ENCODE measurements at places on chromosomes 1 and 21.

GRCh38 chr1:230820568-230820967 lies 47.8 kb downstream of the C1orf198 start:
- no peak for DNase-seq

DNA sequence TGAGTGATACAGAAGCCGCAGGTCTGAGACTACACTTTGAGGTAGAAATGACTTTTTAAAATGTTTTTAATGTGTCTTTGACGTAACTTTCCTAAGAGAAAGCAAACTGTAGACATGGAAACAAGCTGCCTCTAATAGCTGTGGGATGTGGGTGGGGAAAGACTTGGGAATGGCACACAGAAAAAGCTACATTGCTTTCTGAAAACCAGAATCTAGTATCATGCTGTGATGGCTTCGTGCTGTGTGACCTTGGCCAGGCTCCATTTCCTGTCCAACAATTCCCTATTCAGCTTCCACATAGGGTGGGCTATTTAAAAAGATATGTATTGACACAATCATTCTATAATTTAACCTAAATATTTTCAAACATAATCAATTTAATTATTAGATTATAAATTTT lies 909.1 kb downstream of the NCAM2 start:
- no peak for DNase-seq

GRCh38 chr1:44939061-44939460 lies 47.3 kb downstream of the EIF2B3 start:
- no peak for DNase-seq

DNA sequence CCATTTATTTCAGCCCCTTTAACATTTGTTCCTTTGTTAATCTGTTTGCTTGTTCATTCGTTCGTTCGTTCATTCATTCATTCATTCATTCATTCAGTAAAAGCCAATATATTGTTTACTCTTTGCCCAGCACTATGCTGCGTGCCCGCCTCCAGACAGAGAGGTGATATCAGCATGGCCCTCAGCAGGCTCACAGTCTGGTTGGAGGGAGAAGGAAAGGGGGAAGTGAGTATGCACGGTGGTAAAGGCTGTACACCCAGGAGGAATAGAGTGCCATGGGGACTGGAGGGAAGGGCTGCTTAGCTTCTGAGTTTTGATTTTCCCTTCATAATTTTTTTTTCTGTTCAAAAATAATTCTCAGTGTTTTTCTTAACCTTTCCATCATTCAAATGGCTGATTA lies 144.7 kb downstream of the NOS1AP start:
- no peak for DNase-seq

DNA sequence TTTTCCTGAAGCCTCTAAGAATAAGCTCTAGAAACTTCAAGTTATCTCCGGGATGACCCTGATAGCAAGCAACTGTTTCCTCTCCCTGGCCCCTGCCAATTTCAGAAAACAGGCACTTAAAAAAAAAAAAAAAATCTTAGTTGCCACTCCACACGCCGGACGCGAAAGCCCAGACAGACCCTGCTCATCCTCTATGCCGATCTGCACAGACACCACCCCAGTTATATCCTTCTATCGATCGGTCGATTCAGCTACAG lies 1.7 kb downstream of the ANP32E start:
- no peak for DNase-seq

DNA sequence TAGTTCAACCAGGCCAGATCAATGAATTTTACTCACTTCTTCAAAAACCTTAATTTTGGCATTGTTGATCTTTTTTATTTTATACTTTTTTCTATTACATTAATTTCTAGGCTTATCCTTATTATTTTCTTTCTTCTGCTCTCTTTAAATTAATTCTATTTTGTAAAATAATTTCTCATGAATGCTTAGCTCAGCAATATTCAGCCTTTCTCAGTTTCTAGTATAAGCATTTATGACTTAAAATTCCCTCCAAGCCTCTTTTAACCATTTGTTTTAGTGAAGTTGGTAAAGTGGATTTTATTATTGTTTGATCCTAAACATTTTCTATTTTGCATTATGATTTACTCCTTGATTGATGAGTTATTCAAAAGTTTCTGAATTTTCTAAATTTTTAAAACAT lies 20.6 kb upstream of the SAMD13 start:
- DNase-seq = no peak

- DNase-seq = no peak
These were observed 60.1 kb downstream of the SDCCAG8 start for GRCh38 chr1:243315893-243316292.

GRCh38 chr21:34335316-34335715 lies 28.5 kb upstream of the KCNE2 start:
- DNase-seq = peak; percentile 67

DNA sequence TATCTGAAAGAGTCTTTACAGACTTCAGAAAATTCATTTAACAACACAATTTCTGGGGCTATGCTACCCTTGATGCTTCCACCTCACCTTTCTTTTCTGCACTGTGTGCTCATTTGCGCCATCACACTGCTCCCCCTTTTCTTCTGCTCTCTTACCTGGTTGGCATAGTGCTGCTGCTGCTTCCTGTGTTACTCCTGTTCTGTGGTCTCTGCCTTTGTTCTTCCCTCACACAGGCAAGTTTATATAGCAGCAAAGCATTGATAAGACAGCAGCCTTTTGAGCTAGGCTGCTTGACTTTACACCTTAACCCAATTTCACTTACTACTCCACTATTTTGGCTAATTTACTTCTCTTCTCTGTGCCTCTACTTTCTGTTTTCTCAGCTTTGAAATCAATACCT lies 18.3 kb downstream of the SGIP1 start:
- no peak for DNase-seq

DNA sequence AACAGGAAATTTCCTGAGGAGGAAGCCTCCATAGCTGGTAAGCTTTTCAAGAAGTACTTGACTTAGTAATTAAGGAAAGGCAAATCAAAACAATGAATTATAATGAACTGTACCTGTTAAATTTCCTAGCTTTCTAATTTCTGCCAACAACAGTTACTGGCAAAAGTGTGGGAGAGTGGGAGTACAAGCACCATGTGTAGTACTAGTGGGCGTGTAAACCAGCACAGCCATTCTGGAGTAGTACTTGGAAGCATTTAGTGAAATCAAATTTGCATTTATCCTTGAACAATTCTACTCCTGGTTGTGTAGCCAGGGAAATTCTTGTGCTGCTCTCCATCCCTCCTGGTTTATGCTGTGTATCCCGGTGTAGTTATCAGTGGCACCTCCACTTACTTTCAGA lies 190.8 kb downstream of the PRDM2 start:
- no peak for DNase-seq

DNA sequence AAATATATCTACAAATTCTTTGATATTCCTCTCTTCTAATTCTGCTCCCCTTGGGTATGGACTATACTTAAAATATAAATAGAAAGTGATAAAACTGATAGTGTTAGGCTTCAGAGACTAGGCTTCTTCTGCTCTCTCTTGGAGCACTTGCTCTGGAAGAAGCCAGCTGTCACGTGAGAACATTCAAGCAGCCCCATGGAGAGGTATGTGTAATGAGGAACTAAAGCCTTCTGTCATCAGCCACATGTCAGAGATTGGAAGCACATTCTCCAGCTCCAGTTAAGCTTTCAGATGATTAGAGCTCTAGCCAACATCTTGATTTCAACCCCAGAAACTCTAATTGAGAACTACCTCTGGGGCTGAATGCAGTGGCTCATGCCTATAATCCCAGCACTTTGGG lies 34.3 kb downstream of the XKR8 start:
- no peak for DNase-seq

DNA sequence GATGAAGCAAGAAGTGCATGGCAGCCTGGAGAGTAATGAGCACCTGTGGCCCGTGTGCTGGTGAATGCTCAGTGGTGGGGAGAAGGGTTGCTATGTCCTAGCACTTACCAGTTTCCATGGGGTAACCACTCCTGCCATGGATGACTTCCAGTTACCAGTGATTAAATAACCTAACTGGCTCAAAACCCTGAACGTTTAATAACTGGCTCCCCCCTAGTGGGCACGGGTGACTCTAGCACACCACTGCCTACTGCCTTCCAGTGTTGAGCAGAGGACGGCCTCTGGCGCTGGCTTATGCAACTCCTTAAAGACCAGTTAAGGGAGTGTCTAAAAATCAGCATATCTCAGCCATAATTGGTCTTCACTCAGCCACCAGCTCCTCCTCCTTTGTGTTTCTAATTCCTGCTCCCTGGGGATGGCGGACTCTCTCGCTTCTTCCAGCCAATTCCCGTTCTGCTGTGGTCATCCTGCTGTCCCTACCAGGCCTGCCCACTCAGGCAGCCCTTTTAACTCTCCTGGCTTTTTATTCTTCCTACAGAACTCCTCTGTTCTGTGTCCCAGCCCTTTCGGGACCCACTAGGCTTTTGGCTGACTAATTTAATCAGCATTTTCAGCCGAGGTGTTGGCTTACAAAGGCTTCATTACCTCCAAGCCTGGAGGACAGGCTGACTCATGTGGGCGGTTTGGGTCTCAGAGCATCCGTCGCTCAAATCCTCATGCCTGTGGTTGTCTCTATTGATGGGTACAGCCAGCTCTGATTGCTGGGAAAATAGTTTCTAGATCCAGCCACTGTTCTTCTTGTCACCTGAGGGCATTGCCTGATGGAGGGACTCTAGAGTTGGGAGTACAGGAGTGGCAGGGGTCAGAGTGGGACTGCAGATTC lies 332.4 kb downstream of the CAMTA1 start:
- DNase-seq = peak; percentile 64

GRCh38 chr1:20202166-20202565 lies 15.8 kb upstream of the PLA2G2C start:
- DNase-seq = no peak

- DNase-seq = no peak
These were observed 207.4 kb downstream of the PDE4B start for GRCh38 chr1:66000033-66000637.

DNA sequence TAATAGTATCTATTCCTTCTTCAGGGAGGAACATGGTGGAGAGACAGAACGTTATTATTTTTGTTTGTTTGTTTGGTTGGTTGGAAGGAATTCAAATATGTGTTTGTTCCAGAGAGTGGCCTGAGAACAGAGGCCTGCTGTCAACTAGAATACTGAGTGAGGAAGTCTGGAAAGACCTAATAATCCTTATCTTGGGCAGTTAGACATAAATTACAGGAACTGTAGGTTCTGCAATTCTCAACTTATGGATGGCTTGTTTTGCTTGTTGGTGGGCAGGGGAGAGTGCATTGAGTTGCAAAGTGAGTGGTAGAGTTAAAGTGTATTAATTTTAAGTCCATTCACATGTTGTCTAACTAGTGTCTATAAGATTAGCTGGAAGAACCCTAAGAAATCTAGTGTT lies 197.6 kb downstream of the BACH1 start:
- DNase-seq = no peak

- no peak for DNase-seq
These were observed 43.3 kb downstream of the TP73 start for GRCh38 chr1:3695326-3696217.

DNA sequence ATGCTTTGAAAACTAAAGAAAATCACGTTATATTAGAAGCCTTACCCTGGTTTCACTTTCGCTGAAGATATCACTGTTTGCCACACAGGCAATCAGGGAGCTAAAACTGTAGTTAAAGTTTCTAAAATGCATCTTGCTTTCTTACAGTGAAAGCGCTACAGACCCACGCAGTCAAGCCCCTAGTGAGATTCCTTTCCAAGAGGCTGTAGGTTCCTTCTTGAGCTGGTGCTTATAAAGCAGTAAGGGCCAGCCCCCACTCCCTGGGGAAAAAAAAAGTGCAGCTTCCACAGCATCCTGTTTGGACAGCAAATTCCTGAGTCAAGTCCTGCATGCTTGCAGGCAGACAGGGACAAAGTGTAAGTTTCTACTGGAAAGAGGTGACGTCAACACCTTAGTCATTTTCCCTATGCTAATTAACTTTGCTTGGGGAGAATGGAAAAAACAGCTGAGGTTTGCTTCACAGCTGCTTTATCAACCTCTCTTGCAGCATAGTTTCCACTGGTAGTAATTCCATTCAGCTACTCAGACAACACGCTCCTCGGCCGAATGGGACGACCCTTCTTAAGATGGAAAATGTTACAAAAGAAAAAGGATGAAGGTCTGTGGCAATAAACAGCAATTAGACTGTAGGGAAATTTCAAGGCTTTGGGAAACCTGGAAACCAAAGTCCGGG lies 14.7 kb upstream of the KCNE1 start:
- DNase-seq = peak; percentile 98

- DNase-seq = no peak
These were observed 144.3 kb downstream of the ZSCAN20 start for GRCh38 chr1:33616780-33617179.

DNA sequence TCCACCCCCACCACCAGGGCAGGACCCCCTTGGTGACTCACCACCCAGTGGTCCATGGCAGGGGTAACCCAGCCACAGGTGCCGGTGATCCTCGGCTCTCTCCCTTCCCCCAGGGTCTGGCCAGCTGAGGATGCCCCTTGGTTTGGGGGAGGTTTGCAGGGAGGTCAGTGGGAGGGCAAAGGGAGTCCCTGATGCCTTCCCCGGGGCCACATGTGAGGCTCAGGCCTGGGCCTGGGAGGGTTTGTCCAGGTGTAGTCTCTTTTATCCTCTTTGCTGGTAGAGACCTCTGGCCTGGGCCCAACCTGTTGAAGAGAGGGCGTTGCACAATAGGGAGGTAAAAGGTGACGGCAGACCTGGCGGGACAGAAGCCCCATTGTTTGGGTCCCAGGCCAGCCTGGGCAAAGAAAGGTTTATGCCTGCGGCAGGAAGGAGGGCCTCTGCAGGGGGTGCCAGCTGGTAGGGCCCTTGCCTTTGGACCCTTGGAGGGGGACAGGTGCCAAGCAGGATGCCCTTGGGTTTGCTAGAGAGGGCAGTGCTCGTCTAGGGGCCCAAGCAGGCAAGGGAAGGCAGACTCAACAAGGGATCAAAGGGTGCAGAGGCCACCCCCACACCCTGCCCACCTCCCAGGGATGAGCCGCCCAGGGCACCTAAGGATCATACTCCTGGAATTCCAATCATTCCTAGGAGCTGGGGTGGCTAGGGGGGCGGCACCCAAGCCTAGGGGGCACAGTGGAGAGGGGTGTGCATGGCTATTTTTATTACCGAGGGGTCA lies 760 bp upstream of the TINAGL1 start:
- DNase-seq = no peak
